ENCODE measurements at places on chromosomes 1 and 21.

DNA sequence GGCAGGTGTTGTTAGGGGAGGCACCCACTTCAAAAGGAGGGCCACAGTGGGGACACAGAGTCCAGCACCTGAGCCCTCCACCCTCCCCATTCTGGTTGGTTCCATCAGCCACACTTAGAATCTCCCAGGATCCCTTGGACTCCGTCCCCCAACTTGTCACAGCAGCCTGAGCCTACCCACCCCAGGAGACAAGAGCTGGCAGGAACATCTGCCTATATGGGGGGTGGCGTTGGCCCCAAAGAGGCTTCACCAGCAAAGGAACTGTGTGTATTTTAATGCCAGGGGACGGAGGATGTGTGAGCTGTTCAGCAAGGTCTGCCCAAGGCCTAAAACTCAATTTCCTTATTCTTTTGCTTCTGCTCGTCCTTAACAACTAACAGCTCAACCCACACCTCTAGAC is 86.4 kb upstream of the TMEM51 start:
- DNase-seq = no peak

GRCh38 chr21:28516991-28517592 is 475.6 kb downstream of the LTN1 start:
- peak; percentile 15 for DNase-seq

- no peak for DNase-seq
Measured at GRCh38 chr1:30423570-30423969, 299.8 kb downstream of the MATN1 start.

DNA sequence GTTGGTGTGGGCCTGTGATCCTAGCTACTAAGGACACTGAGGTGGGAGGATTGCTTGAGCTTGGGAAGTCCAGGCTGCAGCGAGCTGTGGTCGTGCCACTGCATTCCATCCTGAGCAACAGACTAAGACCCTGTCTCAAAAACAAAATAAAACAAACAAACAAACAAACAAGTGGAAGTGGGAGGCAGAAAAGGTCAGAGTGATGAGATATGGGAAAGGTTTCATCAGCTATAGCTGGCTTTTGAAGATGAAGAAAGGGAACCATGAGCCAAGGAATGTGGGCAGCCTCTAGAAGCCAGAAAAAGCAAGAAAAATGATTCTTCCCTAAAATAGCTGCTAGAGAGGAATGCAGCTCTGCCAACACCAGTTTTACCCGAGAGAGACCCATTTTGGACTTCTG is 10.6 kb upstream of the NUCKS1 start:
- no peak for DNase-seq

GRCh38 chr1:50427818-50428779 is 4.9 kb upstream of the DMRTA2 start:
- no peak for DNase-seq

DNA sequence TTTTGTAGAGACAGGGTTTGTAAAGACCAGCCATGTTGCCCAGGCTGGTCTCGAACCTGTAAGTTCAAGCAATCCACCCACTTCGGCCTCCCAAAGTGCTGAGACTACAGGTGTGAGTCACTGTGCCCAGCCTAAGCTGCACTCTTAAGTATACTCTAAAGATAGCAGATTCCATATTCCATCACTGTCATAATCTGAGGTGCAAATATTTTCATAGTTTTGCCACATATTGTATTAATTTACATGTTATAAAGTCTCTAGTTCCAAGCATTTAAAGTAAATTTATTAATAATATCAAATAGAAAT is 121.3 kb downstream of the HFM1 start:
- DNase-seq = no peak

DNA sequence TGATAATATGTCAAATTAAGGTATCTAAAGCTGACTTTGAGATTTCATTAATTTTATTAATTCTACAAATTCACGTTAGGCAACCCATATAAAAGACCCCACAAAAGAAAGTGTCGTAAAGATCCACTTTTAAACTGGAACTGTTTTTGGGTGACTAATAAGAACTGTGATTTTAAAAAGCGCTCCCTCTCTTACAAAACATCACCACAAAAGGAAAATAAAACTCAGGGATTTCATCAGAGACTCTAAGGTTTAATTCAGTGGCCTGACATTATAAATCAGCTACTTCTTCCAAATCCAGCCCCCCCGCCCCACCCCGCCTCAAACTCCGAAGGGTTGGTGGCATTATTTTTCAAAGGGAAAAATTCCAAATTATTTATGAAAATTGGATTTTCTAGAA is 2.7 kb downstream of the COL24A1 start:
- DNase-seq = no peak

DNA sequence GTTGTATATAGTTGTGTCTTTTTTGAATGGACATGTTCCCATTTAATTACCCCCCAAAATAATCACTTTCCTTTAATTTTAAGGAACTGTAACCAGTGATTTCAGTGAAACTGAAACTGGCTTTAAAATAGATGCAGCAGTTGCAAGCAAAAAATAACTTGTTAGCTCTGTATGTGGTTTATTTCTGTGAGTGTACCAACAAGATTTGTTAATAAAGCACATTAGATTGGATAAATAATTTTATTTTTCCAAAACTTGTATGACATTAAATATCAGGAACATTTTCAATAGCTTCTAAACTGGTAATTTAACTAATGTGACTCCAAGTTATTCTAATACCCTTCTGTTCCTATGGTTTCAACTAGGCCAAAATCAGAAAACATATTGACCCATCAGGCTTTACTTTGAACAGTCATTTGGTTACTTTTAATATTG is 184.3 kb upstream of the CACYBP start:
- no peak for DNase-seq

DNA sequence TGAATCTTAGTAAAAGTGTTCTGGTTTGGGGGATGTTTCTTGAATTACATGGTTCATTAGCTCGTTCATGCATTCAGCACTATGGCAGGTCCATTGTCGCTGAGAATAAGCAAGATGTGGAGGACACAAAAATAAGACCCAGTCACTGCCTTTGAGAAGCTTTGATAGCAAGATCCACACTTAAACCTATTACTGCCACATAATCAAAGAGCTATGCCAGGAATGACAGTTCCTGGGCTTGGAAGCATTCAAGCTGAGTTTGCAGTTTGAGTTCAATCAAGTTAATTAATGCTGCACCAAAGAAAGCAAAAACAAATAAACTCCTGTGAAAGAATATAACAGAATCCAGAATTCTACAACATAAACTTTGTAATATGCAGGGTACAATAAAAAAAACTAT is 131.8 kb downstream of the MIS18A start:
- DNase-seq = no peak

DNA sequence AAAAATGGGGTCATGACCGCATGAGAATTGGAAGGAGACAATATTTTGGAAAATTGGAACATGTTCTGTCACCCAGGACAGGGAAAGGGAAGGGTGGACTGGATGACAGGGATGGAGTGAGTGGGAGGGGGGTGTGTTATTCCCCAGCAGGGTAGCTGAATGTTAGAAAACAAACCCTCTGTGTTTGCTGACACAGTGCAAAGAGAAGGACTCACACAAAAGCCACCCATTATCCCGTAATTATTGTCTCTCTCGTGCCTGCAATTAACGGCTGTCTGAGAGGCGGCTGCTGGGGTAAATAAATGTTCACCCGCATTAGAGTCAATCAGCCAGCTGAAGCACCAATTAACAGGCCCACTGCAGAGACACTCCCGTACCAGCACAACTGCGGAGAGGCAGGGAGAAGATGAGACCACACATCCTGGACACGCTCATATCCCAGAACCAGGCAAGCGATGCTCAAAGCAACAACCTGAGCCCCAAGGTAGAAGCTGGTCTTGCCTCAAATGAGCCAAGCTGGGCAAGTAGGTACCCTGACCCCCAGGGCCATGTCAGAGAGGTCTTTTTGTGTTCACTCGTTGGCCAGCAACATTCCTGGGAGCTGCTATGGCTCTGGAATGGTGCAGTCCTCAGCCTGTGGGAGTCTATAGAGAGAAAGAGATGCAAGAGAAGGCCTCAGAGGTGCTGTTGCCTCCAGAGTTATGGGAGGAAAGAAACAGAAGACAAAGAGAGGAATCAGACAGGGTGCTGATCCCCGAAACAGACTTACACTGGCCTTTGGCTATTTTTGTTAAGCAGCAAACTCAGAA is 19.4 kb downstream of the PLEKHA6 start:
- no peak for DNase-seq

DNA sequence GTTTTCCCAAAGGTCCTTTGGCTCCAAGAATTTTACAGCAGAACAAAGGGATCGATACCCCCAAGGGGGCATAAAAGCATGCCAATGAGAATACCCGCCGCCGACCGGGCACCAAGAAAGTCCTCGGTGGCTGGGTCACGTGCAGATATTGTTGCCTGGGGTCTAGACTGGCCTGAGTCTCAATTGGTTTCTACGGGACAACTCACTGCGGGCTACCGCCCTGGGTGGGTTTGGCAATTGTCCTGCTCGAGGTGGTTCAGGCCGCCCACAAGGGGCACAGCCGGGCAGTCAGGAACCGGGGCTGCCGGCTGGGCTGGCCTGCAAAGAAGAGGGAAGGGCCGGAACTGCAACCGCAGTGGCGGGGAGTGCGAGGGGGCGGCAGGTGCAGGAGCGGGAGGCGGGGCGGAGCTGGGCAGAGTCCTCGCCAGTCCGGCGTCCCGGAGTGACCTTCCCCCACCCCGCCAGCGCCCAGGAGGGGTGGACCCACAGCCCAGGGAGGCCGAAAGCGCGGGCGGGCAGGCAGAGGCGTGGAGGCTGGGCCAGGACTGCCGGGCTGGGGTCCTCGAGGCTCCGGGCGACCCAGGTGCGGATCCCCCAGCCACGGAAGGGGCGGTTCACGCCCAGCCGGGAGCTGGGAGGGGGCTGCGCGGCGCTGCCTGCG is 926 bp upstream of the ATP1B1 start:
- DNase-seq = peak; percentile 63

GRCh38 chr21:34202553-34203372 is 129.4 kb downstream of the MRPS6 start:
- no peak for DNase-seq

DNA sequence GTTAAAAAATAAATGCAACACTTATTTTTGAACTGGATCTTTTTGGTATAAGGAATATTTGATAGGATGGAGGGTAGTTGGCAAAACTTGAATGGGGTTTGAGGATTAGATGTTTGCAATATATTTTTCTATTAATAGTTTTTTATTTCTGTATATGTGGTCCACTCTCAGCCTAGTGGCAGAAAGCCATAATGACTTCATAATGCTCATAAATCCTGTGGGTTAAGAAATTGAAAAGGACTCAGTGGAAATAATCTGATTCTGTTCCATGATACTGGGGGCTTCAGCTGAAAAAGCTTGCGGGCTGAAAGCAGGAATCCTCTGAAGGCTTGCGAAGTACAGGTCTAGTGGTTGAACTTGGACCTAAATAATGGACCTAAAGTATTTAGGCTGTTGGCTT is 1028.6 kb upstream of the PRMT6 start:
- no peak for DNase-seq

DNA sequence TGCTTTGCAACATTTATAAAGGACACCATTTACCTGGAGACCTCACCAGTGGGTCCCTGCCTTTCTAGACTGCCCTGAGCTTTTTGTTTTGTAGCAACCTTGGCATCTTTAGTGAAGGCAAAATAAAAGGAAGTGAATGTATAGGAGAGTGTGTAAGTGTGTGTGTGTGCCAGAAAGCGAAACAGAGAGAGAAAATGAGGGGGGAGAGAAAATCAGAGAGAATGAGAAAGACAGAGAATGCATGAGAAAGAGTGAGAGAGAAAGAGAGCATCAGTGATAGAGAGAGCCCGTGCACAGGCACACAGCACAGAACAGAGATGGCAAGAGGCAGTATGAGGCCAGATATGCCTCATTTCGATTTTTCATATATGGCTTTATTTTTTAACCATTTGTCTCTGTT is 57.5 kb downstream of the HSD3B1 start:
- DNase-seq = no peak

DNA sequence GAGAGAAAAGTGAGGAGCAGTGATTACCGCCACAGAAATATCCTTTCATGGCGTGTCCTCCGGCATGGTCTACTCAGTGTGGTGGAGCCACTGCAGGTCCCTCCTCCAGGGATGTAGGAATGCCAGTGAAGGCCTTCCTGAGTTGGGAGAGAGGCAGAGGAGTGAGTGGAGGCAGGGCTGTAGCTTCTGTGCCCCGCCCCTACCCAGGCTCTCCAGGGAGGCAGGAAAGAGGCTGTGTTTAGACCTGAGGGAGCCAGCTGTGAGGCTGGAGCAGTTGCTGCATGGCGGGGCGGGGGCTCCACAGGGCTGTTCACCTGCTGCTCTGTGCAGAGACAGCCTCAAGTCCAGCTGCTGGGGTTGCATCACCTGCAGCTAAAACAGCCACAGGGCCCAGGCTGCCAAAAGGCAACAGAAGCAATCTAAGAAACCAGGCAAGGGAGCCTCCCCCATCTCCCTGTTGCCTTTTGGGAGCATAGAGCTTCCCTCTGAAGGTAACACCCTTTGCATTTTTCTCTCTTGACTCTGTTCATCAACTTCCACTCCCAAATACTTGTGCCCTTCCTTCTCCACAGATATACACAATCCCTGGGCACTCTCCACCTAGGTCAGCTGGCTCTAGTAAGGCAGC is 801 bp upstream of the ANXA9 start:
- no peak for DNase-seq
